ENCODE measurements at places on chromosomes 12 and 14.

DNA sequence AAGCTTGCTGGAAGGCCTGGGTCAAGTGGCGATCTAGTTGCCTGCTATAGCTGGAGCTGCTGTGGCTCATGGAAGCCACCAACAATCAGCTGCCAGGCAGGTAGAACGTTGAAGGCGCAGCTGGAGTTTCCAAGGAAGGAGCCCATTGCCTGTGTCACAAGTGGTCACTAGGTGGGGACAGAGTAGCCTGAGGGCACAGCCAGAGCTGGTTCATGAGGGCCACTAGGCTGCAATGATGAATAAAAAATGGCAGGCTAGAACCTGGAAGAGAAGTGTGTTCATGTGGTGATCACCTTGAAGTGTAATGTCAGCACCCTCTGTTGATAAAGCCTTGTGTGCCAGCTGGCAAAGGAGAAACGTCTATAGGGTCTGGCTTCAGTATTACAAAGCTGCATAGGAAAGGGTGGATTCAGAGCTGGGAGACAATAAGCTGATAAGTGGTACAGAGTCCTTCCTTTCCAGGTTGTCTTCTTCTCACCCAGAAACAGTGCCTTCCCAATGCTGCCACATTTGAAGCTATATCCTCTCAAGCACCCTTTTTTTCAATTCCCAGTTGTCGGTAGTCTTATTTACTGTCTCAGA lies 165.8 kb downstream of the EMP1 start:
- no peak for DNase-seq

DNA sequence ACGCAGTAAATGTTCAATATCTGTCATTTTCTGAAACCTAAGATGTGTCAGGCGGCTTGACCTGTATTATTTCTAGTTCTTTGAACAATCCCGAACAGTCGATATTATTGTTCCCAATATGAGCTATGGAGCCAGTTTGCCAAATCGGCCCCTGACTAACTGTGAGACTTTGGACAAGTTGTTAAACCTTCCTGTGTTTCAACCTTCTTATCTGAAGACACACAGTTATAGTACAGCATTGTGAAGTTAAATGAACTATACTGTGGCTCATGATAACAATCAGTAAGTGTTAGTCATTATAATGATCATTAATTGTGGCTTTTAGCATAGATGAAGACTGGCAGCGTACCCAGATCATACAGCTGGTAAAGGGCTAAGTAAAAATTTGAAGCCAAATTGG lies 23.4 kb downstream of the DDX47 start:
- DNase-seq, result no peak

- DNase-seq, result no peak
Measured at GRCh38 chr14:38137005-38137404, 70.7 kb upstream of the SSTR1 start.

DNA sequence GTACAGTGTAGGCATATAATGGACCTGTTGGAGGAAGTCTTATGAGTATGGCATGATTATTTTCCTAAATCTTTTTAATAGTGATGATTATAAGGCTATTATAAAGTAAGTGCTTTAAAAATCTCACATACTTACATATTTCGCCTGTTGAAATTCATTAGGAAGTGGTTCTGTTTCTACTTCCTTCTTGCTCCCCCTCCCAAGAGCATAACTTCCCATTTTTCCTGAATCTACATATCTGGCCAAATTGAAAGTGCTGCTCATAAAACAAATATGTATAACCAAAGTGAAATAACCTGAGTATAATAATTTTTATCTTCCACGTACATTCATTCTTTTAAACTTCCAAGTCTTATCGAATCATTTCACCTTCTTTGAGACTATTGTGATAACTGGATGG lies 455.6 kb upstream of the SEL1L start:
- no peak for DNase-seq

- DNase-seq, result no peak
Measured at GRCh38 chr12:114733919-114734318, 49.9 kb upstream of the TBX3 start.

DNA sequence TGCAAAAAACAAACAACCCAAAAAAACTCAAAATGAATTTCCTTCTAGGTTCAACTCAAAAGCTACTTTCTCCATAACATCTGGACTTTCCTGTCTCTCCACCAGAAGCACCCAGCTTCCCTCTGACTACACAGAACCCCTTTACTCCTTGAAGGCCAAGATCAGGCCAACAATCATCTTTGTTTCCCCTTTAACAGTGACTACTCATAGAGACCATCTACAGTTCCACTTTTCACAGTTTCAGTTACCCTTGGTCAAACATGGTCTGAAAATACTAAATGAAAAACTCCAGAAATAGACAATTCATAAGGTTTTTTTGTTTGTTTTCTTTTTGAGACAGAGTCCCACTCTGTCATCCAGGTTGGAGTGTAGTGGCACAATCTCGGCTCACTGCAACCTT lies 11.8 kb downstream of the GCH1 start:
- DNase-seq, result no peak

DNA sequence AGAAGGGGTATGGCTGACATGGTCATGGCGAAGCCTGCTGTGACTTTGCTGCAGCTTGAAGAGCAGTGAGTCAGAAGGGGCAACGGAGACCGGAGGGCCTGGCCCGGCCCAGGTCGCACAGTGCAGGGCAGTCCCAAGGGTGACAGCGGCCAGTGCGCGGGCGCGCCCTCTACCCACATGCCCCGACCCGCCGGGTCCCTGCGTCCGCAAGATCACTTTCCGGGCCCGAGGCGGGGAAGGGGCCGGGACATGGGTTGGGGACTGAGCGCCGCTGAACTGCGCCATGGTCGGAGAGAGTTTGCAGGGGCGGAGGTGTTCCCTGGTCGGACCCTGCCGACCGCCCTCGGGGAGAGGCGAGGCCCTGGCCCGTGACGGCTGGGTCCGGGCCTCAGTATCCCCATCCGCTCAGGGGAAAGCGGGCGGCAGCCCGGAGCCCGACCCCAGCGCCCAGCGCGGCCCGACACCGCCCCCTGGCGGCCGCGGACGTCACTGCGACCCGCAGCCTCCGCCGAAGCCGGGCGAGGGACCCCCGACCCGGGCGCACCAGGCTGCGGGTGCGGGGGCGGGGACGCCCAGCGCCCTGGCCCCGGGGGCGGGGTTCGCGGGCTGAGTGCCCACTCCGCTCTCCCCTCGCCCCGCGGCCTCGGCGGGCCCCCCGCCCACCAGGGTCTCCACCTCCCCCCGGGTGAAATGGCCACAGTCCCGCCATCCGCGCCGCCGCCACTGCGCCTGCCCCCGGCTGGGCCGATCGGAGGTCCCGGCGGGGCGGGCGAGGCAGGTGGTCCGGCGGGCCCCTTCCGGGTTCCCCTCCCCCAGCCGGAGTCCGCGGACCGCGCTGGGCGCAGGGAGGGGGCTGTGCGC lies 7.2 kb upstream of the ANKRD9 start:
- peak; percentile 63 for DNase-seq

DNA sequence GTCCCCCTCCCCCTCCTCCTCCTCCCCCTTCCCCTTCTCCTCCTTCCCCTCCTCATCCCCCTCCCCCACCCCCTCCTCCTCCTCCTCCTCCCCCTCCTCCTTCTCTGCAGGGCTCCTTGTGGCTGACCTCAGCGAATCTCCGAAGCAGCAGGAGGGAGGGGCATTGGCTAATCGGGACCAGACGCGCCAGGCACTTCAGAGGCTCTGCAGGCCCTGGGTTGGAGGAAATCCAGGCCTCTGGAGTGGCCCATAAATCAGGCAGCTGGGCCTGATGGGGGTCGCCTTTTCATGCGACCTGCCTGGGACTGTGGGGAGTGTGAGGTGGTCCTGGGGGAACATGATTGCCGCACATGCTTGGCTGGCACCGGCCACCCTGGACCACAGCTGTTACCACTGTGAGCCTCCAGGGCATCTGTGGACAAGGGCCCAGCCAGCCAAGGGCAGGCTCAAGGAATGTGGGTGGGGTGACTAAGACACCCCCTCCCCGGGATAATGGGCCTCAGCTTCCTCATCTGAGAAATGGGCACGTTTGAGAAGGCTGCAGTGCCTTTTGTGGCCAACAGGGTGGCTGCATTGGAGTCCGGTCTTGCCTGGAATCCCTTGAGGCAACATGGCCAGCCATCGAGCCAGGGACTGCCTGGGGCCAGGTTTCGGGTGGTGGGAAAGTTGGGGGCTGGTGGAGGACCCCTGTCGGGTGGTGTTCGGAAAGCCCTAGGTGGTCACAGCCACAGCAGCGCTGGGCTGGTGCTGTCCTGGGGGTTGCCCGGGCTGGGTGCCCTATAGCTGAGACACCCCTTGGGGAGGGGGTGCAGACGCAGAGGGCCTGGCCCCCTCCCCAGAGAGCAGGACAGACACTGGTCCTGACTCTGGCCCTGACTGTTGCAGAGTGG lies 12.0 kb downstream of the KIF26A start:
- DNase-seq, result no peak

GRCh38 chr14:76664790-76665189 lies 96.5 kb upstream of the VASH1 start:
- no peak for DNase-seq

DNA sequence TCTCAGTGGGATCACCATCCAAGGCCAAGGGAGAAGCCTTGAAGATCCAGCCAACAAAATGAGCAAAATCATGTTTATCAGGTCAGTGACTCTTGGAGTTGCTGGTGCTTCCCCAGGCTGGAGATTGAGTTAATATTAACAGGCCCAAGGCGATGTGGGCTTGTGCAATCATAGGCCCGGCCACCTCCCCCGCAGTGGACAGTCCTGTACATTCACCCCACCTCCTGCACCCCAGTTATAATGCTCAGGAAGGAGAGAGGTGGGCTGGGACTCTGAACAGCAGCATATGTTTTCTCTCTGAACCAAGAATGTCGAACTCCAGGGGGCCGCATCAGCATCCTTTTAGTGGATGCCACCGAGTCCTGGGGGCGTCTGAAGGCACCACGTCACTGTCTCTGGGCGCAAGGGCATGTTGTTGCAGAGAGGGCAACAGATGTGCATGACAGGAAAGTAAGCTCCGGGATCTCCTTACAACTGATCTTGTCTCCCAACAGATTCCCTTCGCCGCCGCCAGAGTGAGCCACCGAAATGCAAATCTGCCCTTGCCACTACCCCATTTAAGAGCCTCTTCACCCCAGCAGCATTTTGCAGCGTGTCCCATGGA lies 32.2 kb upstream of the SERPINA6 start:
- no peak for DNase-seq

GRCh38 chr14:56996721-56997399 lies 186.6 kb upstream of the OTX2 start:
- DNase-seq, result no peak

DNA sequence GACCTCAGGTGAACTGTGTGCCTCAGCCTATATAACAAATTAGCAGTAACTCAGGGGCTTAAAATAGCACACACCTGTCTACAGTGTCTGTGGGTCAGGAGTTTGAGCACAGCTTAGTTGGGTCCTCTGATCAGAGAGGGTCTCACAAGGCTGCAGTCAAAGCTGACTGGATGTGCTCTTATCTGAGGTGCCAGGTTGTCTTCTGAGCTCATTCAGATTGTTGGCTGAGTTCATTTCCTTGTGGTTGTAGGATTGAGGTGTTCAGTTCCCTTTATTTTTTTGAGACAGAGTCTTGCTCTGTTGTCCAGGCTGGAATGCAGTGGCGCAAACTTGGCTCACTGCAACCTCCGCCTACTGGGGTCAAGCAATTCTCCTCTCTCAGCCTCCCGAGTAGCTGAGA lies 164.7 kb downstream of the ADCK1 start:
- DNase-seq, result no peak

DNA sequence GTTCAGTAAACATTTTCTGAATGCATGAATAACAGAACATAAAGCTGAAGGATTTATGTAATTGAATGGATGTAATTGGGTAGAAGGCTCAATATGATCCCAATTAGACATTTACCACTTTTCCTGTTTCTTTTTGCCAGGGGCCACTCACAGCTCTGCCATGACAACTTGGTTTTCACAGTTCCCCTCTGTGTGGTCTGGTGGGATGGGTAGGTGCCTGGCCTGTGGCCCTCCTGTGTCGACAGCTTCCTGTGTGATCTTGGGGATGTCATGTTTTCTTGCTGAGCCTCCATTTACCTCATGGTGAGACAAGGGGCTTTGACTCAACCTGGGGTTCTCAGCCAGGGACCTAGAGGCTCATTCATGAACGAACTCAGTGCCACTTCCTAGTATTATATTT lies 12.6 kb upstream of the SERPINA10 start:
- no peak for DNase-seq

DNA sequence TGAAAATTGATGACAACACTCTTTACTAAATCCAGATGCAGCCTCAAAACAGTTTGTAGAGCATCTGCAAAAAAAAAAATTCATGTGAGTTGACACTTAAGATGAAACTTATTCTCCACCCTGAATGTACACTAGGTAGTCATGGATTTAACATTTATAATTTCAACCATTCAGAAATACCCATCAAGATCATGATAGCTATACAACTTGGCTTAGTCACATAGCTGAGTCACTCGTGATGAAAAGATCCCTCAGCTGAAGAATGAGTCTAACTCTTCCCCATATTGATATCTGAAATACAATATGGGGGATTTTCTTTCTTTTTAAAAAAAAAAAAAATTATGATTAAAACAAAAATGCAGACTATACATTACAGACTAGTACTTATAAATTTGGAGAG lies 104.8 kb upstream of the PLEKHG7 start:
- no peak for DNase-seq

DNA sequence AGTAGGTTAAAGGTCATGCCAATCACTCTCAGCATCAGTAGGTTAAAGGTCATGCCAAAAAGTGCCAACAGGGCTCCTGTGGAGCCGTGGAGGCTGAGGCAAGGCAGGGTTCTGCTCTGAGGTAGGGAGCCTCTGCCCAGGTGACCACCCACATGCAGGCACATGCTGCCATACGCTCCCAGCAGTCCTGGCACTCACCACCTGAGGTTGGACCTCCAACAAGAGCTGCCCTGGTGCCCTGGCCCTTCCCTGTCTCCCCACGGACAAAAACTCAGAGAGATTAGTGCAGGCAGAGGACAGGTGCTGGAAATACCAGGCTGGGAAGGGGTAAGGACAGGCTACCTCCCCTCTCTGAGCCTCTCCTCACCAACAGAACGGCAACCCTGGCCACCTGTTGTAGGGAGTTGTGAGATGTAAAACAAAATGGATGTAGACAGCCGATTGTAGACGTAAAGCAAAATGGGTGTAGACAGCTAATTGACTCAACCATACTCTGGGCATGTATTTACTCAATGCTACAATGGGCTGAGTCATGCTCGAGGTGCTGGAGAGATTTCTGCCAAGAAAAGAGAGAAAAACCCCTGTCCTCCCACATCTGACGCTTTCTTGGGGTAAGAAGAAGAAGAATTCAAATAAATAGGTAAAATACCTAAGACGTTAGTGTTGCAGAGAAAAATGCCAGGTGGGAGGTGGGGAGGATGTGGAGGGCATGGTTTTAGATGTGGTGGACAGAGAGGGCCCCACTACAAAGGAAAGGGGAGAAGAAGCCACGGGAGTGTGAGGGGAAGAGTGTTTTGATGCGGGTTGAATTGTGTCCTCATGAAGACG lies 32.4 kb downstream of the LTBP2 start:
- no peak for DNase-seq

GRCh38 chr12:52946797-52947547 lies 1.9 kb upstream of the KRT18 start:
- DNase-seq, result no peak

- no peak for DNase-seq
Measured at GRCh38 chr12:120703311-120703942, 6.8 kb upstream of the UNC119B start.
